ENCODE measurements at places on chromosomes 13 and 19.

DNA sequence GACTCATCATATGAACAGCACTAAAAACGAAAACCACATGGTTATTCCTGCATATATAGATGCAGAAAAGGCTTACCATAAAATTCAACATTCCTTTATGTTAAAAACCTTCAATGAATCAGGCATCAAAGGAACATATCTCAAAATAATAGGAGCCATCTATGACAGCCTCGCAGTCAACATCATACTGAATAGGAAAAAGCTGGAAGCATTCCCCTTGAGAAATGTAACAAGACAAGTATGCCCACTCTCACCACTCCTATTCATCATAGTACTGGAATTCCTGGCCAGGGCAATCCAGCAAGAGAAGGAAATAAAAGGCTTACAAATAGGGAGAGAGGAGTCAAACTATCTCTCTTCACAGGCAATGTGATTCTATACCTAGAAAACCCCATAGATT lies 179.6 kb upstream of the HTR2A start:
- DNase-seq: no peak

DNA sequence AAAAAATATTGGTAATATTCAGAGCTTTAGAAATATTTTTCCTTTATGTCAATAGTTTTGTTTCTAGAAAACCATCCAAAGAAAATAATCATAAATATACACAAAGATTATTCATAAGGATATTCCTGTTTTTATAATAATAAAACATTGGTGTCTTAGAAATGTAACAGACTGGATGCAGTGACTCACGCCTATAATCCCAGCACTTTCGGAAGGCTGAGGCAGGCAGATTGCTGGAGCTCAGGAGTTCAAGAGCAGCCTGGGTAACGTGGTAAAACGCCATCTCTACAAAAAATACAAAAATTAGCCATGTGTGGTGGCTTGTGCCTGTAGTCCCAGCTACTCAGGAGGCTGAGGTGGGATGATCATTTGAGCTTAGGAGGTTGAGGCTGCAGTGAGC lies 106.8 kb downstream of the DHRS12 start:
- no peak for DNase-seq

DNA sequence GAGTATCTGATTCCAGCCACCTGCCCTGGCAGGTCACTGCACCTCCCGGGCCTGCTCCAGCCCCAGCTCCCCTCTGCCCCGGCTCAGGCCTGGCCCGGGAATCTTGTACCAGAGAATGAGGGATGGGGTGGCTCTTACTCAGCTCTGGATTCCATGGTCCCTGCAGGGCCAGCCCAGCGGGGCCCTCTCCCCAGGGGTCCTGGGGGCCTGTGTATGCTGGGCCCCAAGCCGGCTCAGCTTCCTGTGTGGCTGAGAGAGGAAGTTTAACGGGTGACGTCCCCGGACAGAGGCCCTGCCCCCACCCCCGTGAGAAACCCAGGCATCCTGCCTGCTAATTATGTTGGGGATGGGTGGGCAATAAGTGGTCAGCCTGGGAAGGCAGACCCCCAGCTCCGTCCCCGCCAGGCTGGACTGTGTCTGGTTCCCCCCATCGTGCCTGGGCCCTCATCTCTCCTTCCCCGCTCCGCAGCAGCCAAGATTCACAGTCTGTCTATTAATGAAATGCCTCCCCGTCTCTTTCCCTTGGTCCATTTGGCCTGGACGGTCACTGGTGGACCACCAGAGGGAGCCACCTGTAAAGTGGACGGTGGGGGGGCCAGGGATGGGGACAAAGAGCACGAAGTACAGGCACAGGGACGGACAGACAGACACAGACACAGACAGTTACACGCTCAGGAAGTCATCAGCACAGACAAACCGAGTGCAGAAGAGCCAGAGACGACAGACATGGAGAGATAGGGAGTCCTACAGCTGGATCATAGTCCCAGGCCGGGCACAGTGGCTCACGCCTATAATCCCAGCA lies at the start of gene DENND1C:
Gene DENND1C (minus strand): TSS at position 247 of the 802 bp plus-strand sequence. CDS start 92 bp downstream, at position 155.
- no peak for DNase-seq

GRCh38 chr13:99636728-99637353 lies 135.6 kb downstream of the TM9SF2 start:
- DNase-seq: no peak

GRCh38 chr19:2627855-2628254 lies 74.6 kb downstream of the GNG7 start:
- no peak for DNase-seq

- no peak for DNase-seq
Observed at GRCh38 chr19:54035215-54036178, 28.2 kb downstream of the VSTM1 start.

- no peak for DNase-seq
Observed at GRCh38 chr19:28386066-28386465, 826.9 kb downstream of the UQCRFS1 start.

GRCh38 chr19:35856546-35857149 lies at the start of gene KIRREL2:
KIRREL2 (plus strand) TSS chr19:35856911; CDS start chr19:35857120, 209 bp downstream.
- DNase-seq: no peak

- DNase-seq: no peak
Observed at GRCh38 chr13:98267080-98267912, 90.2 kb upstream of the RNF113B start.

DNA sequence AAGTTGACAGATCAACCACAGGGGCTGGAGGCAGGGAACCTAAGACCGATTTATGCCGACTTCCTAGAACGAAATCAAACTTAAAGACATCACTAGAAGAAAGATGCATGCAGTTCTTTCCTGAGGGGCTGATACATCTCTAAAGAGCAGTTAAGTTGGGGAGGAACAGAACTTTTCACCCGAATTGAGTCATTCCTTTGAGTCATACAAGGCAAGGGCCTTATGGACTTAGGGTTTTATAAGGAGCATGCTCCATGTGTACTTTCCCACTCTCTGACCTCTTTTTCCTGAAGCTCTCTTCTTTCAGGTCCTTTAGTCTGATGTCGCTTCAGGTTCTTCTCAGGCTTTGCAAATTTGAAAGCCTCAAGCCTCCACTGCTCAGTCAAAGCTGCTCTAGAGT lies 7.9 kb upstream of the FBXL3 start:
- DNase-seq: no peak

DNA sequence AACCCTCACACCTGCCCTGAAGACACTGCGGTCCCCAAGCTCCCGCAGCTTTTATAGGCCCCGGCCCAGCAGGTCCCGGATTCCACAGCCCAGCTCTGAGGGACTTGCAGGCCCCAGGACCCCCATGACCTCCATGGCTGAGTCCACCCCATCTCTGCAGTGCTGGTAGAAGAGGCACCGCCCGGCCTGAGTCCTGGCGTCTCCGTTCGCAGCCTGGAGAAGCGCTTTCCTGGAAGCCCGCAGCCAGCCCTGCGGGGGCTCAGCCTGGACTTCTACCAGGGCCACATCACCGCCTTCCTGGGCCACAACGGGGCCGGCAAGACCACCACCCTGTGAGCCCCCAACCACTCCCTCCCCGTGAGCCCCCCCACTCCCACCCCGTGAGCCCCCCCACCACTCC lies 9.2 kb downstream of the ABCA7 start:
- no peak for DNase-seq

GRCh38 chr19:46404753-46405468 lies 8.5 kb downstream of the CCDC8 start:
- no peak for DNase-seq

- DNase-seq: no peak
Observed at GRCh38 chr19:32877977-32878745, 8.6 kb upstream of the SLC7A9 start.

GRCh38 chr13:79457390-79457789 lies 23.6 kb upstream of the NDFIP2 start:
- no peak for DNase-seq

DNA sequence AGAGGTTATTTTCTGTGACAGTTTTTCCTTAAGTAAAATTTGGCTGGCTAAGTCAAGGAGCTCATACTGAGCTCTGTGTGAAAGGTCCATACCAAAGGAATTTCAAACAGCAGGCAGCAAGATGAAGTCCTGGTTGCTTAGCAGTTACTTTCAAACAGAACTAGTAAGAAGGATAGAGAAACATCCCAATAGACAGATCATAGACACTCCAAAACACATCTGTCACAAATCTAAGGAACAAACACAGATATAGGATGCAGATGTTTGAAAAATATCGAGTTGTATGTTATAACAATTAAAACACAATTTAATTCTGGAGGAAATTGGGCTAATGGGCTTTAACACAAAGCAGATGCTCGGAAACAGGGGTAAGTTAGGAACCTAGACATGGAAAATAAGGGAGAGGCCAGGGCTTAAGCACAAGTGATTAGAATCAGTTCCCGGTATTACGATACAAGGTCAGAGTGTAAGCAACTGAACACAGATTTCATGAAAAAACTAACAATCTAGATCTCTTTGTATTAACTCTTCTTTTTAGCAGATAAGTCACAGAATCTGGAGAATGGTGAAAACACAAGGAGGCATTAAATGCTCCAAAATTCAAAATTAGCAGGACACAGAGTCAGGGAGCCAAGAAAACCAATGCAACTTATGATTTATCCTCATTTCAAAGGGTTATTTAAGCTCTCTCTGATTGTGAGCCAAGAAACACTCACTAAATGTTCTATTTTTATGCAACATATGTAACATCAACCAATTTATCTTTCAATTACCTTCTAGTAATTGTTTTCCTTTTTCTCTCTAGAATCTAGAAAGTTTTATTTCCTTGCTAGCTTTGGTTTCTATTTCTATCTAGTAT lies 1992.9 kb upstream of the PCDH20 start:
- DNase-seq: no peak

GRCh38 chr19:10374931-10375330 lies 5.4 kb downstream of the TYK2 start:
- DNase-seq: no peak

DNA sequence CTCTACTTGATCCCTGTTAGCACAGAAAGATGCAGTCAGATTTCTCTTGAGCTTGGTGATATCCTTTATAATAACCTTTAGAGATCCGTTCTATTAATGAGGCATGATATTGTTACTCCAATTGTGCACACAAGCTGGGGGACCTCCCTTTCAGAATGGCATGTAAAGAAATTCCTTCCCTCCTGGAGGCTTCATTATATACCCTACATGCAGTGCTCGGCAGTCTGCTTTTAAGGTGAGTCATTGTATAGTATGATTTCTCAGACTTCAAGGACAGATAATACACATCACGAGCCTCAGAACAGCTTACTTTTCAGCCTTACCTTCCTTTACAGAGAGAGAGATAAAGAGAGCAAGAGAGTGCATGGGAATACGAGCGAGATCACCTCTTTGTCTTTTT lies 261.3 kb downstream of the ATP8A2 start:
- no peak for DNase-seq

- DNase-seq: no peak
Observed at GRCh38 chr13:57996717-57997116, 365.2 kb downstream of the PCDH17 start.

GRCh38 chr19:10737722-10738121 lies 19.8 kb downstream of the DNM2 start:
- no peak for DNase-seq
